Naive B cell (primary cell): ENCODE measurements at places on chromosomes 2 and 18. TPM values are rescaled to one million over a fixed set of nuclear protein-coding genes. Genes with fewer than 3 reads are reported as not detected.
A peak's percentile ranks its signal among the peaks of the same experiment; 100 is the strongest.

GRCh38 chr2:154497019-154497418, 201.5 kb upstream of the KCNJ3 start:
- H3K27ac ChIP-seq: no peak overlapping the region
- H3K36me3 ChIP-seq: no peaks in the 10 kb centered on the region
- no peak for DNase-seq
- no peaks in the 10 kb centered on the region for H3K4me1 ChIP-seq
- no peak overlapping the region for H3K4me3 ChIP-seq

DNA sequence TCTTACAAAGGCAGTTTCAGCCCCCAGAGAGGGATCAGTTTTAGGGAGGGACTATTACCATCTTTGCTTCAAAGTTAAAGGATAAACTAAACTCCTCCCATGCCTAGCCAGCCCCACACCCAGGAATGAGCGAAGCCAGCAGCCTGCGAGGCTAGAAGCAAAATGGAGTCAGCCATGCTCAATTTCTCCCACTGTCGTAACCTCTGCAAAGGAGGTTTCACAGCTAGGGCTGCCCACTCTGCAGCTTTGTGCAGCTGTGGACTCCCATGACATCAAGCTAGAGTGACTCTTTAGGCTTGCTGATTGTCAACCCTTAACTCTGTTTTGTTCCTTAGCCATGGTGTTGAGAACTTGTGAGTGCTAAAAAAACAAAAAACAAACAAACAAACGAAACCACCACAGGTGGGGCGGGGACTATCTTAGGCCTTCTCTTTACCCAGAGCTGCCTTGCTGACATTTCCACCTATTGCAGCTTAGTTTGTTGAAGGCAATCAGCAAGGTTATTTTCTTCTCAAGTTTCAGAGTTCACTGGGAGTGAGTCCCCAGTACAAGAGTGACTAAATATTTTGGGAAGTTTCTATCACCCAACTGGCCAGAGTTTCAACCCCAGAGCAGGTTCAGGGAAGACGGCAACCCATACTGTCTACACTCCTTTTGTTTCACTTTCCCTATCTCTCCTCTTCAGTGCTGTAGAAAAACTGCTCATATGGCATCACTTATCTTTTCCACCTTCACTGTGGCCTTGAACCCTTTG, 592.1 kb downstream of the XIRP2 start:
- no peak overlapping the region for H3K27ac ChIP-seq
- H3K4me3 ChIP-seq: no peak overlapping the region
- DNase-seq: no peak
- H3K27me3 ChIP-seq: no peaks in the 10 kb centered on the region
- H3K4me1 ChIP-seq: no peaks in the 10 kb centered on the region
- no peaks in the 10 kb centered on the region for H3K36me3 ChIP-seq

DNA sequence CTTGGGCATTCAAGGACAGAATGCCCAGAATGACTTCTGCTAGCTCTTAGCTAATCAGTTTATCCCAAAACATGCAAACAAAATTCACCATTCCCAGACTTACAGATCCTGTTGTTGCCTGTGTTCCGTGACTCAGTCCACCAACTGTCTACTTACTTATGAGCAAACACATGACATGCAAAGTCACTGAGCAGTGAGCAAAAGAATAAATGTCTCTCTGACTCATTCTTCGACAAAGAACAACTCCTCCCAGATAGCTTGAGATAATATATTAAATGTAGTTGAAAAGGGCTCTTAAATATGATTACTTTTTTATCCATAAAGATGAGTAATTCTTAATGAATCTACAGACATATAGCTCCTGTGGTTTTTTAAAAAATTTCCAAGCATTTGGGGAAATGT, 9.0 kb upstream of the CREG2 start:
- H3K4me3 ChIP-seq: no peak overlapping the region
- peaks cover 26% of the 10 kb centered on the region for H3K4me1 ChIP-seq
- H3K36me3 ChIP-seq: no peaks in the 10 kb centered on the region
- H3K27me3 ChIP-seq: peaks cover 11% of the 10 kb centered on the region

GRCh38 chr2:84865181-84865783, 15.6 kb downstream of the TRABD2A start:
- H3K27ac ChIP-seq: no peak overlapping the region
- H3K4me1 ChIP-seq: no peaks in the 10 kb centered on the region
- no peak overlapping the region for H3K4me3 ChIP-seq
- H3K36me3 ChIP-seq: no peaks in the 10 kb centered on the region

DNA sequence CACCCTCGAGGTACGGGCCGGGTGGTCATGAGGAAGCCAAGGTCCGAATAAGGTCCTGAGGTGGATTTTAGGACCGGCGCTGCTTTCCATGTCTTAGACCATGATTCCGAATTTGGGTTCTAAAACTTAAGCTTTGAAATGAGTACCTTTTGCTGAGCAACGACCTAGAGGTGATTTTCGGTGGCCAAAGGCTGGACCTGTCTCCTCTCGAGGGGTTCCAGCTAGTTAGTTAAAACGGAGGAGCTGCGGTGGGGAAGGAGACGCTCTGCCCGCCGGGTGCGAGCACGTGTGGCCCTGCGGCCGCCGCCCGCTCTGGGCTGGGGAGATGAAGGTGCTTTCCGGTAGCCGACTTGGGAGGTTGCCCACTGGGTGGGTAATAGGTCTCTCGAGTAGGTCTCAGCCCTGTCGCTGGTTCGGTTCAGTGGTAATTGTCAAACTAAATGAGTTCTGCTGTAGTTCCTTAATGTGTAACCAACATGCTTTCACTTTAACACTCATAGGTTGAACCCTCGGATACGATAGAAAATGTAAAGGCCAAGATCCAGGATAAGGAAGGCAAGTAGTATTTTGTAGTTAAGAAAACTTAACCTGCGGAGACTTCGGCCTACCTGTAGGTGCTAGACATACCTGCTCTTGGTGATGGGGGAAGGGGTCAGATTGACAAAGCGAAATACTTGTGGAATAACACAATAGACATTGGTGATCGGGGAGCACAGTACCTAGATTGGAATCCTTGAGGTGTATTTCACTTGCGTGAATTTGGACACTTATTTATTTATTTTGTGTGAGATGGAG, 572 bp downstream of the RPS27A start:
- peaks cover 8% of the 10 kb centered on the region for H3K36me3 ChIP-seq
- H3K4me3 ChIP-seq: peak overlapping the region; percentile 98
- peaks cover 55% of the 10 kb centered on the region for H3K4me1 ChIP-seq
- H3K27me3 ChIP-seq: no peaks in the 10 kb centered on the region
- peak; percentile 59 for DNase-seq

- H3K4me3 ChIP-seq: no peak overlapping the region
- H3K36me3 ChIP-seq: no peaks in the 10 kb centered on the region
- H3K27me3 ChIP-seq: no peaks in the 10 kb centered on the region
- no peak overlapping the region for H3K27ac ChIP-seq
- H3K4me1 ChIP-seq: no peaks in the 10 kb centered on the region
Measured at GRCh38 chr2:28633746-28634145, 117.9 kb upstream of the PPP1CB start.

GRCh38 chr18:54220406-54220805, 4.1 kb downstream of the MBD2 start:
- H3K27ac ChIP-seq: peak overlapping the region; percentile 74
- H3K27me3 ChIP-seq: no peaks in the 10 kb centered on the region
- peak overlapping the region; percentile 59 for H3K4me3 ChIP-seq
- DNase-seq: no peak
- H3K36me3 ChIP-seq: no peaks in the 10 kb centered on the region

GRCh38 chr2:204026294-204026693, 89.7 kb downstream of the ICOS start:
- peaks cover 5% of the 10 kb centered on the region for H3K4me1 ChIP-seq
- H3K27me3 ChIP-seq: peaks cover 9% of the 10 kb centered on the region
- H3K4me3 ChIP-seq: no peak overlapping the region
- no peak for DNase-seq

- no peak overlapping the region for H3K4me3 ChIP-seq
- peaks cover 51% of the 10 kb centered on the region for H3K27me3 ChIP-seq
- no peaks in the 10 kb centered on the region for H3K4me1 ChIP-seq
- no peak overlapping the region for H3K27ac ChIP-seq
Measured at GRCh38 chr2:38223256-38223655, 147.3 kb upstream of the CYP1B1 start.

DNA sequence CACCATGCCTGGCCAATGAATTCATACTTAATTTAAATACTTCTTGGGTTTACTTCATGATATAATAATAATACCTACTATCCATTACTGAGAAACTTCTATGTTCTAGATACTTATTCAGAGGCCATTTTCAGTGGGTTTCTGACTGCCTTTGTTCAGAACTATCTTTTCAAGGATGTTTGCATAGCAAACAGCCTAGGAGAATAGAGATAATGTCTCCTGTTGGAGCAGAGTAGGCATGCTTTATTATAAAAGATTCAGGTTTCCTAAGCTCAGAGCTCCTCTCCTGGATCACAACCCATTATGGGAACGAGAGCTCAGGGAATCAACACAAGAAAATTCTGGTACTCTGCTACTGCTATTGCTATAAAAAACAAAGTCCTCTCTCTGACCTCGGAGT, 11.1 kb downstream of the FASTKD1 start:
- H3K36me3 ChIP-seq: peaks cover 17% of the 10 kb centered on the region
- no peak overlapping the region for H3K4me3 ChIP-seq
- H3K27me3 ChIP-seq: no peaks in the 10 kb centered on the region
- H3K4me1 ChIP-seq: no peaks in the 10 kb centered on the region

DNA sequence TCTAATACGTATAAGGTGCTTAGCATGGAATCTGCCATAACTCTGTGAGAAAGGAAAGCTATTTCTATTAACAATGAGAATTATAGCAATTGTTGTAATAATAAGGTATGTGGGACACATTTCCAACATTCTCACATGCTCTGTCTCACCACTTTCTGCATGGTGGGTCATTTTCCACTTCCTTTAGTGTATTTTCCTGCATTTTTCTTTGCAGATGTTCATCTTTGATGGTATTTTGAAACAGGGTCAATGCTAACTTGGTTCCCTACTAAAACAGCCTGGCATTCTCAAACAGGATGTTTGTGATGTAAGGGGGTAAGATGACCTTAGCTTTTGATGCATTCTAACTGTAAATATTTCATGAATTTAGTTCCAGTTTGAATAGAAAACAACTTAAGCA, 54.7 kb downstream of the MYO1B start:
- H3K4me3 ChIP-seq: no peak overlapping the region
- peaks cover 21% of the 10 kb centered on the region for H3K4me1 ChIP-seq
- no peaks in the 10 kb centered on the region for H3K27me3 ChIP-seq
- no peak for DNase-seq
- H3K36me3 ChIP-seq: no peaks in the 10 kb centered on the region

GRCh38 chr2:154709215-154709614, 10.7 kb downstream of the KCNJ3 start:
- H3K27ac ChIP-seq: no peak overlapping the region
- H3K4me1 ChIP-seq: no peaks in the 10 kb centered on the region
- no peak overlapping the region for H3K4me3 ChIP-seq
- H3K27me3 ChIP-seq: no peaks in the 10 kb centered on the region
- no peaks in the 10 kb centered on the region for H3K36me3 ChIP-seq

- no peak overlapping the region for H3K4me3 ChIP-seq
- DNase-seq: no peak
- no peaks in the 10 kb centered on the region for H3K36me3 ChIP-seq
- H3K27ac ChIP-seq: no peak overlapping the region
- H3K27me3 ChIP-seq: no peaks in the 10 kb centered on the region
Measured at GRCh38 chr18:78787751-78788150, 191.9 kb upstream of the SALL3 start.

DNA sequence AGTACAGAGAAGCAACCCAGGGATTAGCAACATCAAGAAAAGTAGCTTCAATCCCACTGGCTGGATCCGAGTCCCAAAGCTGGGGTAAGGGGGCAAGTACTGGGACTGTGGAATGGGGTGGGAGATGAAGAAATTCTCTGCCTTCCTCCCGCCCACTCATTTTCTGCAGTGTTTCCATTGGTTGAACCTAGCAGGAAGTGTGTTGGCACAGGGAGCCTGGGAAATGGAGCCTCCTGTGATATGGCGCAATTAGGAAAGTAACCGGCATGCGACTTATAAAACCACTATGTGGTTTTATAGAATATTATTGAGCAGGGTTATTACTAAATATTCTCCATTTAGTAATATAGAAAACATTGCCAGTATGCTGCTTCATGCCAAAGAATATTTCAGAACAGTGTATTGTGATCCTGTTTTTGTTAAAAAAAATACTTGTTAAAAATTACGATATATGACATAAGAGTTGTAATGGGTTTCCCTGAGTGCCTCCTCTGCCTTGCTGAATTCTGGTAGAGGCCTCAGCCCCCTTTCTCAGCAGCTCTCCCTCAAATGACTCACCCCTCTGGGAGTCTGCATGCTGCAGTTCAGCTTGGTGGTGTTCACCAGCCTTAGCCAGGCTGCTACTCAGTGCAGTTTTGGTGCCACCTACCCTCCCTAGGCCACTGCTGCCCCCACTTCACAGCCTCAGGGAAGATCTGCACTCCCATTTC, 60.5 kb downstream of the HK2 start:
- H3K27me3 ChIP-seq: no peaks in the 10 kb centered on the region
- DNase-seq: no peak
- H3K4me1 ChIP-seq: no peaks in the 10 kb centered on the region
- peaks cover 60% of the 10 kb centered on the region for H3K36me3 ChIP-seq

DNA sequence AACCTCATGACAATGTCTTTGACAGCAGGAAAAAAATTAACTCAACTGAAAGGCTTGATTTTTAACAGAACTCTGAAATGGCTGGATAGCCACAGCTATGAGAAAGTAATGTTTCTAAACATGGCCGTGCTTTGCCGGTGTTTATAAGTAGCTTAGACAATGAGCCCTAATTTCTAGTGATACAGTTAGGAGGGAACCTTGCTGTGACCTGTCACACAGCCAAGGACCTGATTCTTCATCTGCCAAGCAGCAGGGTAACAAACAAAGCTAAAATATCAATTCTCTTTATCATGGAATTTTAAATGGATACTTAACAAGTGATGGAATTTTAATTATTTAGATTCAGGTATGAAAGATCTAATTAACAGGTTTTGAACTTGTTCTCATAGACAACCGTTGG, 24.3 kb upstream of the DYNC2LI1 start:
- no peak overlapping the region for H3K27ac ChIP-seq
- no peak for DNase-seq
- no peaks in the 10 kb centered on the region for H3K36me3 ChIP-seq
- H3K27me3 ChIP-seq: peaks cover 8% of the 10 kb centered on the region
- no peak overlapping the region for H3K4me3 ChIP-seq
- H3K4me1 ChIP-seq: no peaks in the 10 kb centered on the region

- no peak overlapping the region for H3K27ac ChIP-seq
- no peak overlapping the region for H3K4me3 ChIP-seq
Measured at GRCh38 chr18:457521-458412, 42.7 kb downstream of the COLEC12 start.

DNA sequence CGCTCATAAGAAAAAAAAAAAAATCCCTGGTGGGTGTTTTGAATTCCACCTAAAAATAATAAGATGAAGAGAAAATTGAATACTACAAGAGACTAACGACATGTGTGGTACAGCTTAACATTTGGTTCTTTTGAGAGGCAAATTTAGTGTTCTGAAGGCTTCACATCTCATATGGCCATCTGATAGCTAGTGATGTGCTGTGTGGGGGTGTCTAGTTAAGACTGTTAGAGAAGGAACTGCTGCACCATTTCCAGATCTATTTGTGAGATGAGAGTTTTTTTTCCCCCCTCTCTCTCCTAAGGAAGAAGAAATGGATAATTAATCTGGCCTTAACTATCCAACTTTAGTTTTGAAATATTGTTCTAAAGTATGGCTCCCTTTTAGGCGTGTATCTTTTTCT, 321.6 kb downstream of the SLC4A3 start:
- H3K36me3 ChIP-seq: no peaks in the 10 kb centered on the region
- no peak overlapping the region for H3K27ac ChIP-seq
- H3K4me1 ChIP-seq: no peaks in the 10 kb centered on the region
- no peaks in the 10 kb centered on the region for H3K27me3 ChIP-seq

The ABCG8 gene
- polyA plus RNA-seq: 0.12 TPM

The HOXD1 gene
- polyA plus RNA-seq: not detected

The SERPINB13 gene
- not detected for polyA plus RNA-seq

The PSD4 gene
- polyA plus RNA-seq: 33.7 TPM

The DUSP2 gene
- 96.8 TPM for polyA plus RNA-seq

The KIAA2012 gene
- not detected for polyA plus RNA-seq

The CGREF1 gene
- not detected for polyA plus RNA-seq
